Vagina (tissue), 2 donors: ENCODE measurements at places on chromosomes 1 and 21.

DNA sequence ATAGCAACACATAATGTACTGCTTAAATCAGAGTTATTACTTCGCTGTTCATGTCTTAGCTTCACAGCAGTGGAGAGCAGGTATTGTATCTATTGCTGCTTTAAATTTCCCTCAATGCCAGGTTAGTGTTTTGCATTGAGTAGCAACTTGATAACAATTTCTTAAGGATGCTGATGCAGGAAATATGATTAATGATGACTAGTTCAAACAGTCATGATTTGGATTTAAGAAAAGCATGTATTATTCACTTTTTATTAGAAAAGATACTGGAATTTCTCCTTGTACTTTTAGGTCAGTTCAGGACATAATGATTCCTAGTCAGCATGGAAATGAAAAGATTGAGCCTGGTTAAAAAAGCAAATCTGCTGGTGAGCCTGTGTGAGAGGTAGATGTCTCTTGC lies 67.2 kb upstream of the ARHGAP29 start:
- no peak for DNase-seq

DNA sequence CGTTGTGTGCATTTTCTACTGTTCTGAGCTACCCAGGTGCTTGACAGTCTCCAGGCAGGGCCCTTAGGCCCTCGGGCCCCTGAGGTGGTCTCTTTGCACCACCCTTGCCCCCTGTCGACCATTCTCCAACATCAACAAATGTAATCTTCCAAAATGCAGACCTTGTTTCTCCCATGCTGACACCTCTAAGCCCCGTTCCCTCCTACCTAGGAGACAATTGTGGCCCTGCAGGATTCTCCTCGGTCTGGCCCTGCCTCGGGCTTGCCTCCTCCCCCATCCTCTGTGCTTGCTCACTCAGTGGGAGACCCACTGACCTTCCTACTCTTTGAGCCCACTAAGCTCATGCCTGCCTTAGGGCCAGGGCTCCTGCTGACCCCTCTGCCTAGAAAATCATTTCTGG lies 104.2 kb upstream of the TARDBP start:
- no peak for DNase-seq

- no peak for DNase-seq
These were observed 11.8 kb upstream of the FAM76A start for GRCh38 chr1:27713869-27714513.

GRCh38 chr1:30342535-30343141 lies 380.7 kb downstream of the MATN1 start:
- DNase-seq = no peak

GRCh38 chr1:25573591-25573930 lies 30.2 kb downstream of the LDLRAP1 start:
- no peak for DNase-seq

DNA sequence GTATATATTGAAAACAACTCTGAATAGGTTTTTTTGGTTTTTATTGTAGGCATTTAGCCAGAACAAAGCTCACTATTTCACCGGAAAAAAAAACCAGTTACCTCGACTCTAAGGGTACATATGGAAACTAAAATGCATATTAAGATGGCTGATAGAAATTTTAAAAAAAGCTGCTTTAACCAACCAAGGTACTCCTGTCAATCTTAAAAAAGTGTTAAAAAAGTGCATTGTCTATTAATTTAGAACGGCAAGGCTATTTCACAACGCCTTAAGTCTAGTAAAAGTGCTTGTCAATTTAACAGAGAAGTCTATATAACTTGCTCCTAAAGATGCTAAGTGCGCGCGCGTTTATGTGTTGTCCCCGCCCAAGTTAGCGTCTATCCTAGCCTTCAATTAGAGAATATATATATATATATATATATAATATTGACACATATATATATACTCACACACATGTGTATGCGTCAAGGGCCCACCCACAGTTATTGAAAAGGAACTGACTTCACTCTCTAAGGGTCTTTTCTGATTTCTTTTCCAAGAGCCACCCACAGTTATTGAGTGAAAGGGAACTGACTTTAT lies 934 bp downstream of the ASPM start:
- DNase-seq = no peak

DNA sequence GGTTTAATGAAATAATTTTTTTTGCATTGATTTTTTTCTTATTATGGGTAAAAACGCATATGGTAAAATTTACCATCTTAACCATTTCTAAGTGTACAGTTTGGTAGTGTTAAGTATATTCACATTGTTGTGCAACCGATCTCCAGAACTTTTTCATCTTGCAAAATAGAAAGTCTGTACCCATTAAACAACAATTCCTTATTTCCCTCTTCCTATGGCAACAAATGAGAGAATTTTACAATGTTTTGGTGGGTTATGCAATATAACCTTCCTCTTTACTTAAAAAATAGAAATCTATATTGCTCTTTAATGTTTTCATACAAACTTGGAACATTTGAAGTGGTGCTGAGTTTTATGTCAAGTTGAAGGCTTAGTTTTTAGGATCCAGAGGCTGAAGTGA lies 26.6 kb downstream of the MAP3K7CL start:
- no peak for DNase-seq

DNA sequence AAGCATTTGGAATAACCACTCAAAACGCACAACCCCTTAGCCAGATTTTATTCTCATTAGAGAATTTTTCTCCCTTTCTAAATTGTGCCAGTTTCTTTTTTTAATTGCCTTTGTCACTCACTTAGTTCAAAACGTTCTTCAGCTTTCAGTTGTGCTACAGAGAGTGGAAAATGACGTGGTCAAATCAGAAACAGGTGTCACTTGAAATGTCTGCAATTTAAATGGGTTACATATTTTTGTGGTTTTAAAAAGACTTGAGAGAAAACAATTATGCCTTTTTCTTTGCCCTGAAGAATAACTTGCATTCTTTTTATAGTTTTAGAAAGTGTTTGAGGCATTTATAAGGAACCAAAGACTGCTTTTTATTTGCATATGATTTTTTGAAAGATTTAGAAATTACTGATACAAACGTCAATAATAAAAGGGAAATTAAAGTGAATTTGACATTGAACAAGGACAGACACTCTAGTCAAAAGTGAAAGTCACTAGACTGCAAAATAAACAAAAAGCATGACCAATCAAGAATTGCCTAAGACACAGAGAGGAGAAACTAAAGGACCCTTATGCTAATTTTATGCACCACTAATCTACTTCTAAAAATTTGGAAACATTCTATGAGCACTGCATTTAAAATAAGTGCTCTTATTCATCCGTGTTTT lies 191.0 kb downstream of the TPR start:
- no peak for DNase-seq

DNA sequence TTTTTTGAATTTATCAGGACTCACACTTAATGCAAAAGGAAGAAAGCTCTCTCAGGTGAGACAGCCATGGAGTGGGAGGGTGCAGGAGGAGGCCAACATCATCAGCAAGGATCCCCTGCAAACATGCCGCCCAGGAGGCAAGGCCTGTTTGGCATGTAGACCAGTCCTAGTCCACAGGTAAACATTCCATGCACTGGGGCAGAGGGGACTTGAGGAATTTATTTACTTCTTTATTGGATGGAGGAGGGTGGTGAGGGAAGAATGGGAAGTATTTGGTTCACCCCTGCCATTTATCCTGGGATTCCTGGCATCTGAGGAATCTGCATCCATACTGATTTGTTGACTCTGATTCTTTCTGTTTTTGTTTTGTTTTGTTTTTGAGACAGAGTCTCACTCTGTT lies 1.5 kb upstream of the UQCRHL start:
- DNase-seq = no peak

DNA sequence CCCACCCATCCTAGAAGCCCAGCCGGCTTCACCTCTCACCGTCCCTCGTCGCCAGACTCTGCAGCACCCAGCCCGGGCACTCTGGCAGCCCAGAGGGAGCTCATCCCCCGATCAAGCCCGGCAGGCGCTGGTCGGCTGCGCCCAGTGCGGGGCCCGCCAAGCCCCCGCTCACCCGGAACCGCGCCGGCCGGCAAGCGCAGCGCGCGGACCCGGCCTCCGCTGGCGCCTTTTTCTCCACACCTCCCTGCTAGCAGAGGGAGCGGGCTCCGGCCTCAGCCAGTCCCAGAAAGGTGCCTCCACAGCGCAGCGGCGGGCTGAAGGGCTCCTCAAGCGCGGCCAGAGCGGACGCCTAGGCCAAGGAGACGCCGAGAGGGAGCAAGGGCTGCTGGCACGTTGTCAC lies 2023.3 kb downstream of the NCAM2 start:
- no peak for DNase-seq

DNA sequence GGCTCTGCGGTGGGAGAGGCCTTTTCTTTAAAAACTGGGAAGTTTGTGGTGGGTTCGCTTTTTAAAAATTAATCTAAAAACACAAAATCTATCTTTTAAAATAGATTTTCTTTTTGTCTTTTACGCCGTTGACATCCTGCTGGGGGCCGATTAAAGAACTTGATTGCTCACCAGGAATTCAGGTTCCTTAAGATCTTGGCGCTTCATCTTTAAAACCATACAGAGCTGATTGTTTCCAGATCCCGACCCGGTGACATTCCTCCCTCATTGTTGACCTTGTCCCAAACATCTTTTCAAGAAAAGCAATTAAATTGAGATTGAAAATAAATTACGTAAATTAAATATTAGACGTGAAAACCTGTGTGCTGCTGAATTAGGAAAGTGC lies 546 bp upstream of the ZNF697 start:
- no peak for DNase-seq

DNA sequence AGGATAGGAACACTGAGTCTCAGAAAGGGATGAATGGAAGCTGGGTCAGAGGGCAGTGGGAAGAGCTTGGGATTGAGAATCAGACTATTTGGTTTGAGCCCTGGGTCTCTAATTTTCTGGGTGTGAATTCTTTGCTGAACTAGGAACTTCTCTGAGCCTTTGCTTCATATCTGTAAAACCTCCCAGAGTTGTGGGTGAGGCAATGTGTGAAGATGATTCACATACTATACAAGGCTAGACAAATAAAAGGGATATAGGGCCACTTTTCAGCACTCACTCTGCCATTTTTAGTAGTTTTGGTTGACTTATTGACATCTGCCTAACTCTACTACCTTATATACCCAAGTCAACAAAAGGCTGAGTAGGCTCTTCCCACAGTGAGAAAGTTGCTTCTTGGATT lies 77.7 kb upstream of the JUN start:
- DNase-seq = no peak

- no peak for DNase-seq
These were observed 80.4 kb upstream of the ARHGAP29 start for GRCh38 chr1:94317790-94318188.

DNA sequence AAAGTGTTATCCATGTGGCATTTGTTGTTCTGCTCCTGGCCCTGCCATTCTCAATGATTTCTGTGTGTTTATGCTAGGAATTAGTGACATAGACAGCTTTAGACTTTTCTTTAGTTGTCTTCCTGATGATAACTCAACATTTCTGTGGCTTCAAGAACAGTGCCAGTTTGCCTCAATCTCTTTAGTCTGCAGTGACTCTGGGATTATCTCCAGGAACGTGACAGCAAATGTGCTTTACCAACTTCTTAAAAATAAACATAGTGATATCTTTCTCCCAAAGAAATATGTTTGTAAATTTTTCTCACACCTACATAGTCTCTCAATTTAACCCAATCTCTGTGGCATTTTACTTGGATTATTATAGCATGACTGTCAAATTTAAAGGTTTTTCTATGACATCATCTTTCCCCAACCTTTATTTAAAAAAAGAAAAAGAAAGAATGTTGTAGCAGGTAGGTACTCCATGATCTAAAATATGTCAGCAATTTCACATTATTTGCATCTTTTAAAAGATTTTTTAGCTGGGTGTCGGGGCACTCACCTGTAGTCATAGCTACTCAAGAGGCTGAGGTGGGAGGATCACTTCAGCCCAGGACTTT lies 24.6 kb downstream of the RNASEL start:
- no peak for DNase-seq

DNA sequence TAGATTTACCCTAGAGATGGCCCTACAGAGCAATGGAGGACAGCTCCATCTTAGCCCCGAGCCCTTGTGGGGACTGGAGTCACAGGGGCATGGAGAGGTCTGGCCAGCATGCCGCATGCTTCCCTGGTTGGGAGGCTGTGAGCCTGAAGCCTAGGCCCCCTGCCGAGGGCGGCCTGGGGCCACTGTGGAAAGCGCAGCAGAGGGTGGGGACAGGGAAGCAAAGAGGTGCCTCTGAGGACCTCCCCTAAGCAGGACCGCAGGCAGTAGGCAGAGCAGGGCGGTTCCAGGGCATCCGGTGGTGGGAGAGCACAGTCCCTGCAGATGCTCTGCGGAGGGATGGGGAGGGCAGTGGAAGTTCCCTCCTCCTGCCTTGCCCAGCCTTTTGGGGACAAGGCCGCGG lies 26.5 kb upstream of the PEF1 start:
- no peak for DNase-seq

DNA sequence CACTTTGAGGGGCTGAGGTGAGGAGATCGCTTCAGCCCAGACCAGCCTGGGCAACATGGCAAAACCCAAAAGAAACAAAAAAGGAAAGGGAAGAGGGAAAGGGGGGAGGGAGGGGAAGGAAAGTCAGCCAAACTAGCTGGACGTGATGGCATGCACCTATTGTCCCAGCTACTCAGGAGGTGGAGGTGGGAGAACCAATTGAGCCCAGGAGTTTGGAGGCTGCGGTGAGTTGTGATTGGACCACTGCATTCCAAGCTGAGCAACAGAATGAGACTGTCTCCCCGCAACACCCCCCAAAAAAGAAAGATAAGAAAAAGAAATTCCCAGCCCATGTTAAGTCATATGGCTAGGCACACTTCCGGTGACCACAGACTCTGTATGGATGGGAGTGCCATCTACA lies 128.4 kb downstream of the PTPN14 start:
- DNase-seq = no peak

GRCh38 chr1:79355090-79355489 lies 348.6 kb upstream of the ADGRL4 start:
- no peak for DNase-seq

- no peak for DNase-seq
These were observed 115.6 kb downstream of the SIK1 start for GRCh38 chr21:43311301-43311817.

GRCh38 chr1:232966663-232967062 lies 16.3 kb downstream of the NTPCR start:
- DNase-seq = no peak

DNA sequence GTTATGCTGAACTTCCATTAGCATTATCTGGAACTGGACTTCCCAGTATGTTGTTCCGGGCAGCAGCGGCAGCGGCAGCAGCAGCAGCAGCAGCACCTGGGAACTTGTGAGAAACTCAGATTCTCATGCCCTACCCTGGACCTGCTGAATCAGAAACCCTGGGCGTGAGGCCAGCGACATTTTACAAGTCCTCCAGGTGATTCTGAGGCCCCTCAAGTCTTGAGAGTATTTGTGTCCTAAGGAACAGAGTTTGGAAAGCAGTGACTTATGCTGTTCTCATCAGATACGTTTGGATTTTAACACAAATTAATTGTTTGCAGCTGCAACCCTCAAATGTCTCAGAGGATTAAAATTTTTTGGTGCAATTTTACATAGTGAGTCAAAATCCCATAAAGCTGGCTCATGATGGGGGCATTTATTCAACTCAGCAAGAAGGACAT lies 157.2 kb upstream of the KAZN start:
- DNase-seq = no peak

DNA sequence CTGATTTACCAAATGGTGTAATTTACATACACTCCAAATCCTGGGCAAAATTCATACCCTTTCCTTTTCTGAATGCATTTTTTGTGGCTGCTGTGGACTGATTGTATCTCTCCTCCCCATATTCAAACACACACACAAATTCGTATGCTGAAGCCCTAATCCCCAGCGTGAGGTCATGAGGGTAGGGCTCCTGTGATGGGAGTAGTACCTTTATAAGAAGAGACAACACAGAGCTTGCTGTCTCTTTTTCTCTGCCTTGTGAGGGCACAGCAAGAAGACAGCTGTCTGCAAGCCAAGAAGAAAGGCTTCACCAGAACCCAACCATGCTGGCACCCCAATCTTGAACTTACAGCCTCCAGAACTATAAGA lies 24.4 kb downstream of the DUSP10 start:
- no peak for DNase-seq
